ENCODE measurements at places on chromosomes 3 and 15.
A peak's percentile ranks its signal among the peaks of the same experiment; 100 is the strongest.

- DNase-seq: no peak
These were observed 624.5 kb upstream of the SGO1 start for GRCh38 chr3:20810555-20810954.

- no peak for DNase-seq
These were observed 240.0 kb downstream of the MBNL1 start for GRCh38 chr3:152508705-152509104.

DNA sequence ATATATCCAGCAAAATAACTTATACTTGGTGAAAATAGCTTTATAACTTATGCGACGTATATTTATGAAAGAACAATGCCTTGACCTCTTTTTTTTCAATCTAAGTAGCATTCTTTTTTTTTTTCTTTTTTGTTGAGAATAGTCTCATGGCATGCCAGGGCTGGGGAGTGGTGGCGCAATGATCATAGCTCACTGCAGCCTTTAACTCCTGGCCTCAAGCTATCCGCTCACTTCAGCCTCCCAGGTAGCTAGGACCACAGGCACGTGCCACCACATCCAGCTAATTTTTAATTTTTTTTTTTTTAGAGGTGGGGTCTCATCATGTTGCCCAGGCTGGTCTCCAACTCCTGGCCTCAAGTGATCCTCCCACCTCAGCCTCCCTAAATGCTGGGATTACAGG, 43.5 kb downstream of the RAB8B start:
- DNase-seq: no peak

DNA sequence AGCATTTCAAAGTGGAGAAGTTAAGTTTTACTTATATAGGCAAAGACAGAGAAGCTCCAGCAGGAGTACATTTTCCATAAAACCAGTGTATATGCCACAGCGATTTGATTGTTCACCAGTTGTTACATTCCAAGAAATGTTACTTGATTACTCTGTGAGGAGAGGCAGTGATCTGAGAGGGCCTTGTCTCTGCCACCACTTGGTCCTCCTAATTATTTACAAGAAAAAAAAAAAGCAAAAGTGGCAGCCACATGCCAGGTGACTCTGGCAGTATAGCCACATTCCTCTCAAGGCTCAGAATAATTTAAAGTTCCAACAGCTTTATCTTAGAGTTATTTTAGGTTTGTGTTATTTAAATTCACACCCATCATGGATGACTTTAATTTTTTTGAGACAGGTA, 1077.8 kb downstream of the ZPLD1 start:
- no peak for DNase-seq

DNA sequence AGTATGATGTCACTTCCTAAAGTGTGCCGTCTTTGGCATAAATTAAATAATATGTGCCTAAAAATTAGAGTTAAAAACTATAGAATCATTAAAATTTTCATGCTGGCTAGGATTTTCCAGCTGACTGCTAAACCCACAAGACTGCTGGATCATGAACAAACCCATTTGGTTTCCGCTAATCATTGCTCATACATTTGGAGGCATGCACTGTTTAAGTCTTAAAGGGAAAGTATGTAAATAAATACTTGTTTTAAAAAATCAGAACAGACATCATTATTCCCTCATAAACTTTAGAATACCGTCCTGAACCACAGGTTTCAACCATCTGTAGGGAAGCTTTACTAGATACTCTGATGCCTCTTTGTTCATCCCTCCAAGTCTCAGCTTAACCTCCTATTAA, 26.5 kb downstream of the ATP6V1A start:
- no peak for DNase-seq

- DNase-seq: no peak
These were observed 20.7 kb downstream of the MAP1A start for GRCh38 chr15:43538091-43538490.

- no peak for DNase-seq
These were observed 14.0 kb downstream of the CHD2 start for GRCh38 chr15:92914103-92914499.

DNA sequence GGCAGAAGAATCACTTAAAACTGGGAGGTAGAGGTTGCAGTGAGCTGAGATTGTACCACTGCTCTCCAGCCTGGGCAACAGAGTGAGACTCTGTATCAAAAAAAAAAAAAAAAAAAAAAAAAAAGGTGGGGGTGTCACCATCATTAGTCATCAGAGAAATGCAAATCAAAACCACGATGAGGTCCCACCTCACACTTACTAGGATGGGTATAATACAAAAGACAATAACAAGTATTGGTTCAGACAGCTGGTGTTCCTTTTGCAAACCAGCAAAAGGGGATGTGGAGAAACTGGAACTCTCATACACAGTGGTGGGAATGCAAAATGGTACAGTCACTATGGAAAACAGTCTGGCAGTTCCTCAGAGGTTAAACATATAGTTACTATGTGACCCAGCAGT, 78.7 kb upstream of the TSC22D2 start:
- DNase-seq: no peak

- no peak for DNase-seq
These were observed 276.2 kb upstream of the CTNNB1 start for GRCh38 chr3:40923143-40923542.

DNA sequence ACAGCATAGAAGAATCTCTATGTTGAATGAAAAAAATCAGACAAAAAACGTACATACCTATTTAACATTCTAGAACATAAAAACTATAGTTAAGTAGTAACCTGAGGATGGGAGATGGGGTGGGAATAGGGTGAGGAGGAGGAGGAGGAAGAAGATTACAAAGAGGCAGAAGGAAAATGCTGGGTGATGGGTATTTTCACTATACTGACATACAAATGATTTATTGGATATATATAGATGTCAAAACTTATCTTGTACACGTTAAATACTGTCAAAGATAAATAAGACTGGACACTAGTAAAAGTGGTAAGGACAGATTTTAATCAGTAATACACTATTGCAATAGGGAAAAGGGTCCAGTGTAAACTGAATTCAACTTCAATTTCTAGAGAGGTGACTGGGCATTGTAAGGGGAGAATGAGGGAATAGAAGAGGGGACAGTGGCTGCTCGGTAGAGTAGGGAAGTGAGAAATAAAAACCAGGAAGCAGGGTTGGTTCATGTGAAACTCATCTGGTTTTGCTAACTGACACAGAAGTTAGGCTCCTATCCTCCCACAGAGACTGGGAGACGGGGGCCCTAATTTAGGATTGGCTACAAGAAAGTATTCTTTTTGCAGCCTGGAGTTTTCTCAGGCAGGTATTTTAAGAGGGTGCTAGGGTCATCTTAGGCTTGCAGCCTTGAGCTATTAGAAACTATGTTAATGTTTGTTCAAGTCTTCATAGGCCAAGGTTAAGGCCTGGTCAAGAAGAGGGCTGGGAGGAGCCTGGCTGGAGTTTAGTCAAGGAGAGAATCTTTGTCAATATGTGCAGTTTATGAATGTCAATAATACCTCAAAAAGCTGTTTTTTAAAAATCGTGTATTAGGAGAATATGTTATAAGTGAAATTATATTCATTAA, 15.0 kb upstream of the C15orf61 start:
- DNase-seq: no peak

DNA sequence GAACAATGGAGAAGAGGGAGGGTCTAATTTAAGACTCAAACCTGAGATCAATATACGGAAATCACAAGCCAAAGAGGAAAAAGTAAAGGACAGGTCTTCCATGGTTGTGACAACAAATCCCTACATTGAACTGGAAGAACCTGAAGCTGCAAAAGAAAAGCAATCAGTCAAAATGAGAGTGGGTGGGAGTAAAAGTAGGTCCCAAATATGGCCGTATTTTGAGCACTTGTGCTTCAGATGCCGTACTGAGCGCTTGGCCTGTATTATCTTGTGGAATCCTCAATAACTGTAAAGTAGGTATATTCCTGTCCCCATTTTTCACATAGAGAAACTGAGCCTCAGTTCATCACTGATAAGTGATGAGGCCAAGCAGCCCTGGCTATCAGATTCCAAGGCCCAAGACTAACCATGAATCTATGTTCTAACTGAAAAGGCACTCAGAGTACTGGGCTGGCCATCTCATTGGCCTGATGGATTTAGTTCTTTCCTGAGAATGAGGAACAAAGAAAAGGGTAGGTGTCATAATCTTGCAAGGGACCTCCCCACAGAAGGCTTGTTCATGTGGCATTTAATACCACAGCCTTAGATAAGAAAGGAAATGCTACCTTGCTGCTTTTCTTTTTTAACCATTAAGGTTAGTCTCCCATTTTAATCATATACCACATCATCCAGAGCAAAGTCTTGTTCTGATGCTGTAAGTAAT, 52.5 kb downstream of the LRRN1 start:
- no peak for DNase-seq

- no peak for DNase-seq
These were observed 61.4 kb downstream of the GABRB3 start for GRCh38 chr15:26711445-26711844.

DNA sequence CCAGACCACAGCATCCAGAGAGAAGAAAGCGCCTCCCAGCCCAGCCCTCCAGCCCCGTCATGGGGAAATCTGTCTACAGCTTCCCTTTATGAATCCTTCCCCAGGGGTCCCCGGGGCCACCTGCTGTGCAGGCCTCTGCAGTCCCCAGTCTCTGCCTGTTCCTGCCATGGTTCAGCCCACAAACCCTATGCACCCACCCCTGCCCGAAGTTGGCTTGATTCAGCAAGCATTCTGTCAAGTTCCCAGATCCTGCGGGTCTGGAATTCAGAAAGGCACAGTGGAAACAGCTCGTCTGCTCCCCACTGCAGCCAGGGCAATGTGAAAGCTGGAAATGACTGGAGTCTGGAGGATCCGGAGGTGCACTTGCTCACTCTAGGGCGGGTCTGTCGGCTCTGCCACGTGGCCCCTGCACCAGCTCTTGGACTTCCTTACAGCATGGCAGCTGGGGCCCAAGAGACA, 2.9 kb upstream of the OCA2 start:
- DNase-seq: no peak

DNA sequence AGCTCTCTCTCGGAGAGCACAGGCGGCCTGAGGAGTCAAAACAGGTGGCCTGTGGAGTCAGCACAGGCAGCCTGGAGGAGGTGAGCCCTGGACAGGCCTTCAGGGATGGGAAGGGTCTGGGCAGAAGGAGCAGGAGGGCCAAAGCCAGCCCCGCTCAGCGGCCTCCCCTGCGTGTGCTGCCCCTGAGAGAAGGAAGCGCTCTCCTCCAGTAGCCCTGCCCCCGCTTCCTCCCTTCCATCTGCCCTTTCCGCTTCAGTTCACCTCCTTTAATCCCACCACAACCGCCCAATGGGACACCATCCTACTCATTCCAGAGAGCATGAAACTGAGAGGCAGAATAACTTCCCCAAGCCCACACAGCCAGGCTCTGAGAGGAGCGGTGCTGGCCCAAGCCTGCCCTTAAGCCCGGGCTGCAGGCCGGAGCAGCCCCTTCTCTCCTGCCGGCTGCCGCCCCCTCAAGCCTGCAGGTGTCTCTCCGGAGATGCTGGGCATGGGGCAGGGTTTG, 3.2 kb upstream of the NR2E3 start:
- no peak for DNase-seq

- no peak for DNase-seq
These were observed 602.8 kb downstream of the FOXP1 start for GRCh38 chr3:70980646-70981170.

DNA sequence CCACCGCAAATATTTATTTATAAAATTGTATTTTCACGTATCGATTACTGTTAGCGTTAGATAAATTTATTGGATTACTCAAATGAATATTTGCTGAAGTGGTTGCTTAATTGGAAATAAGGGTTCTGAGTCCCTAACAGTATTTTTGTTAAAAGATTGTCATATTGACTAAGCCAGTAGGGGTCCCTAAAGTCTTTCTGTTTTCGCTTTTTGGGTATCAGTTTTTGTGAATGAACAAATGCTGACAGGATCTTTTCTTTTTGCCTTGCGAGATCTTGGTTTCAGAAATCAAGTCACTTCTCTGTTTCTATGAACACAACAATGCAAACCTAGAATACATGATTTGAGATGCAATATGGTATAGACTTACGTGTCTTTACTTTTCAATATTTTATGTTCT, 7.1 kb downstream of the RAD51 start:
- DNase-seq: no peak

DNA sequence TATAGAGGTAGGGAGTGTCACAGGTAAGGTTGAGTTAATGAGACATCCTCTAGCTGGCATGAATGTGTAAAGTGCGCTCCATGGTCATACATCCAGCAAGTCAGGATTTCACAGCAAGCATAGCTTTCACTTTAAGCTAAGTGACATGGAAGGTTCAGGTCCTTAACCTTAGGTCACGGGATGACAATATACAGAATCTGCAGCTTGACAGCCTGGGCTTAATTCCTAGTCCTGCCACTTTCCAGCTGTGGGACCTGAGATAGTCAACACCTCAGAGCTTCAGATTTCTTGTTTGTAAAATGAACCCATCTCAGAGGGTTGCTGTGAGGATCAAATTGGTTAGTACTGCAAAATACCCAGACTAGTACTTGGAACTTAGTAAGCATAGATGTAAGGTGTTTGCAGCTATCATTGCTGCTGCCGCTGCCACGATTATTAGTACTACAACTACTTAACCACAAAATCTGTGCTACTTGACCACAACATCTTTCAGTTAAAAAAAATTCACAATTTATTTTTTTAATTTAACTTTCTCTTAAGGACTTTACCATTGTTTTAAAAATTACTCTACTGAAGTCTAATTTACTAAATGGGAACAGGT, 890.1 kb upstream of the CFAP20DC start:
- DNase-seq: no peak

GRCh38 chr3:39114456-39114855, 7.0 kb downstream of the TTC21A start:
- no peak for DNase-seq

- no peak for DNase-seq
These were observed 619.2 kb downstream of the NAALADL2 start for GRCh38 chr3:175478301-175478700.

DNA sequence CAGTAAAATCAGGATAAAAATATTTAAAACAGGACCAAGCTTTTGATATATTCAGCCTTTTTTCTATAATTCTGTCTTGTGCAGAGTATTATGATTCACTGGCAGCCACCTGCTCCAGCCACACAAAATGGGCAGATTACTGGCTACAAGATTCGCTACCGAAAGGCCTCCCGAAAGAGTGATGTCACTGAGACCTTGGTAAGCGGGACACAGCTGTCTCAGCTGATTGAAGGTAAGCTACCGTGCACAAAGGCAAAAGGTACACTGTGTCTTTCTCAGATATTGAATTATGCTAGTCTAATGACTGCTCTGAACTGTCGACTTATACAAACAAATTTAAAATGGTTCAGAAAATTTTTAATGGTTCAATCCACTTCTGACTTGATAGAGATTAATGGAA, 114.2 kb downstream of the HCN4 start:
- no peak for DNase-seq

DNA sequence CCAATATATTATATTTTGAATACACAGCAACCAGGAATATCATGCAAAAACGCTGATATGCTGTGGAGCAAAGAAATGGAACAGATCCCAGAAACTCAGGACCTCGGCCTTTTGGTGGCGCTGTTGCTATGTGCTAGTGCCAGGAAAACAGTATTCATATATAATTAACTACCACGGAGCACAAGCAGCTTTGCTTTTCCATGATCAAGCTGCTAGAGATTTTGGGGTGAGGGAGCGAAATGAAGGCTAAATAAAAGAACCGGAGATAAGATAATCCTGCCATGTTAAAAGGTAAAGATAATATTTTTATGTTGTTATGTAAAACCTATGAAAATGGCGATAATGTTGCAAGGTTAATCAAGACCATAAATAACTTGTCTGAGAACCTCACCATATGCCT, 157.7 kb upstream of the FAM3D start:
- peak; percentile 9 for DNase-seq

- DNase-seq: no peak
These were observed 352.5 kb upstream of the DCBLD2 start for GRCh38 chr3:99253963-99254355.

- DNase-seq: no peak
These were observed 259.5 kb downstream of the UACA start for GRCh38 chr15:70503798-70504298.
